ENCODE measurements at places on chromosomes 11 and 22. TPM values are rescaled to one million over a fixed set of nuclear protein-coding genes. Genes with fewer than 3 reads are reported as not detected.

DNA sequence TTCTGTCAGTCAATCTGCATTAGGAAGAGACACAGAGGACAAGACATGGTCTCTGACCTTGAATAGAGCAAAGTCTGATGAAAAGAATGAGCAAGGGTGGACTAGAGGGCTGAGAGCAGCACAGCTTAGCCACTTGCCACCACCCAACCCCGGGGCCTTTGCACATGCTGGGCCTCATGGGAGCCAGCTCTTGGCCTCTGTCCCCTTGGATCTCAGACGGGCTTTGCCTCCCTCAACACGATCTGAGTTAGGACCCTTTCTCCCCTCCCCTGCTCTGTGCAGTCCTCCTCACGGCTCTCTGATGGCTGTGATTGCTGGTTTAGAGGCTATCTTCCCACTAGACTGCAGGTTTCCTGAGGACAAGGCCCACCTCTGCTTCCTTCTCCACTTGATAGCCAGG lies 131.6 kb upstream of the B3GAT1 start:
- no peak for DNase-seq

Gene KRTAP5-1
- total RNA-seq, result not detected

Gene GAB4
- not detected for total RNA-seq

GRCh38 chr22:32561163-32561562 lies 86.6 kb downstream of the FBXO7 start:
- no peak for DNase-seq

GRCh38 chr11:10505278-10506007 lies 35.5 kb downstream of the RNF141 start:
- no peak for DNase-seq

DNA sequence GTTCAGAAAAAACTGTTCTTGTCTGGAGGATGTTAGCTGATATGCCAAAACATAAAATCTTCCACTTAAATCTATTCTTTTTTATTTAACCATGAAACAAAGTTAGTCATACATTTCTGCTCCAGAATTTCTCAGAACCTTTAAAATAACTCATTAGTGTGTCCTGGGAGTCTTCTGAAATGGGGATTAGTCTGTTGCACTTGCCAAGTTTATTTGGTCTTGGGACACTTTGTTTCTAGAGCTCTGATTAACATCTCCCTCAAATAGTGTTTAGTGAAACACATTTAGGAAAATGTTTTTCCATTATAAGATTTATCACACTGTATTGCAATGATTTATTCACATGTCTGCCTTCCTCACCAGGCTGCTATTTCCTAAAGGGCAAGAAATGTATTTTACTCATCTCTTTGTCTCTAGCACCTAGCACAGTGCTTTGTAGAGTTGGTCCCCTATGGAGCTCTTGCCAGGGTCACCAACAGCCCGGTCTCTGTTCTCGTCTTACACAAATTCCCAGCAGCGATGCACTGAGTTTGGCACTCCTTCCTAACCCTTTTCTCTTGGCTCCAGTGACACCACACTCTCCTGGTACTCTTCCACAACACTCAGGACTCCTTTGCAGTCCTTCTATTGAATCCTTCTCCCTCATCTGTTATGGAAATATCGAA lies 189.2 kb downstream of the CSNK2A3 start:
- no peak for DNase-seq

DNA sequence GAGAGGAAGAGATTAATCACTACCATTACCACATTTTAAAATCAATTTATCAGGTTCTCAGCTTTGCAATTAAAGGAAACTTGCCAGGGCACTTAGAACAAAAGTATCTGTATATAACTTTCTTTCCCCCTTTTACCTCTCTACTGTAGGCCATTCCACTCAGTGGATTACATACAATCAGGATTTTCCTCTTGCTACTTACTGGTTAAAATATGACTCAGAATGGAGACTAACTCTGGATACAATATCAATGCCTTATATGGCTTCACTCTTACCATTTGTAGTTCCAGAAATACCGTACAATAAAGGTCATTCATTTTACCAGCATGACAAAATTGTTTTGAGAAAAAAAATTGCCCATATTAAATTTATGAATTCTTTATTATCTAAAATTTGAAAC lies 706.8 kb downstream of the KCNA4 start:
- no peak for DNase-seq

Gene JAM3
- 102 TPM for total RNA-seq

- DNase-seq, result peak; percentile 77
Observed at GRCh38 chr22:20437613-20438426, at the start of gene SCARF2. SCARF2 (minus strand) TSS chr22:20437825; CDS start chr22:20437754, 71 bp downstream.
